ENCODE measurements at places on chromosomes 11 and 22.

GRCh38 chr11:123330471-123330870 lies 99.6 kb upstream of the GRAMD1B start:
- no peak for DNase-seq

DNA sequence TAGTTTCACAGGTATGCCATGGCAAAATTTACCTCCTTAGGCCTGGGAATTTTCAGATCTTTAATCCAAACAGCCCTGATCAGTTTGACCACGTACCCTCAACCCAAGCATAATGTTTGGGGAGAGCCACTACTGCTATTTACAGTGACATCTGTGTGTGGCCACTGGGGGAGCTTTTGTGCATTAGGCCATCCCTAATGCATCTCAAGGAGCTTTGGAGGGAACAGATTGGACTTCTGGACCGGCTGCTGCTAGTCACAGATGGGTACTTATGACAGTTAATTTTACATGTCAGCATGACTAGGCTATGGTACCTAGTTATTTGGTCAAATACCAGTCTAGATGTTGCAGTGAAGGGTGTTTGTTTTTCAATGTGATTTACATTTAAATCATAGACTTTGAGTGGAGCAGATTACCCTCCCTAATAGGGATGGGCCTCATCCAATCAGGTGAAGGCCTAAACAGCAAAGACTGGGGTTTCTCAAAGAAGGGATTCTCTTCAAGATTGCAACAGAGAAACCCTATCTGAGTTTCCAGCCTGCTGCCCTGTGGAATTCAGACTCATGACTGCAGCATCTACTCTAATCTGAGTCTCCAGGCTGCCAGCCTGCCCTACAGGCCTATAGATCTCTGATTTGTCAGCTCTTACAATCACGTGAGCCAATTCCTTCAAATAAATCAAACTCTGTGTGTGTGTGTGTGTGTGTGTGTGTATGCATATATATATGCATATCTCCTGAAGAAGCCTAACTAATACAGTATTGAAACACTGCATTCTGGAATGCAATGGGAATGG lies 38.0 kb upstream of the GALNT18 start:
- DNase-seq = no peak

- no peak for DNase-seq
These were observed 57.9 kb downstream of the DYNC2H1 start for GRCh38 chr11:103167166-103167565.

GRCh38 chr22:38963872-38964271 lies 6.5 kb downstream of the APOBEC3A start:
- DNase-seq = no peak

DNA sequence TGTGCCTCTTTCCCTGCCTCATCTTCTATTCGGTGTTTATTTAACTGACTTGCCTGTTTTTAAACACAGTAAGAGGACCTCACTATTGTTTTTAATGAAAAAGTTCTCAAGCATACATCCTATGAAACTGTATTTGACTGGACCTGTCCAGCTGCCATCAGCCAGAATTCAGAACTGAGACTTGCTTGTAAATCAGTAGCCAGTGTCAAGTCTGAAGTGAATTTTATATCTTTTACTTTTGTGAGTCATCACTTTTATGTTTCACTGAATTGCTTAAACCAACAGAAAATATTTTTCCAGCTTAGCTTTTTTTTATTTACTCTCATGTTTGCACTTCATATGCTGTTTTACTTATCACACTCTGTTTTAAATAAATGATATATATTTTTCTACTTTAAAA lies 88.3 kb downstream of the LUZP2 start:
- DNase-seq = no peak

GRCh38 chr11:70489276-70489675 lies 90.9 kb downstream of the CTTN start:
- no peak for DNase-seq

- no peak for DNase-seq
These were observed 68.5 kb upstream of the C11orf58 start for GRCh38 chr11:16669799-16670415.
